GM23248 (cell line): ENCODE measurements at places on chromosomes 1 and 21. TPM values are rescaled to one million over a fixed set of nuclear protein-coding genes. Genes with fewer than 3 reads are reported as not detected.

DNA sequence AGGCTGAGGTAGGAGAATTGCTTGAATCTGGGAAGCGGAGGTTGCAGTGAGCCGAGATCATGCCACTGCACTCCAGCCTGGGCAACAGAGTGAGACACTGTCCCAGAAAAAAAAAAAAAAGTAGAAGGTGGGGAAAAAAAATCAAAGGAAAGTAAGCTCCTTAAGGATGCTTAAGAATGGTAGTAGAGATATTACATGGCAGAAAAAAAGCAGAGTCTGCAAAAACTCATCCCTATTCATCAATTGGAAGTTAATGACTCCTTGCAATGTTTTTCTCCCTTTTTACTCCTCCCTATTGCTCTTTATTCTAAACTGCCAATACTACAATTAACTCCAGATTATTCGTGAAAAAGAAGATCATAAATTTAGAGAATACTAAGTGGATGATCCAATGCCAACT, 23.4 kb downstream of the ENAH start:
- H3K27ac ChIP-seq: no peak overlapping the region
- peaks cover 29% of the 10 kb centered on the region for H3K4me1 ChIP-seq
- H3K4me3 ChIP-seq: no peak overlapping the region
- no peaks in the 10 kb centered on the region for H3K27me3 ChIP-seq
- no peak for DNase-seq

Gene ADORA1
- total RNA-seq: 0.89 and 5.8 TPM in 2 replicates

Gene B4GALT3
- 33.3 and 34.5 TPM in 2 replicates for total RNA-seq

GRCh38 chr1:214391873-214392645, 111.1 kb downstream of the SMYD2 start:
- H3K27me3 ChIP-seq: no peaks in the 10 kb centered on the region
- H3K36me3 ChIP-seq: peaks cover 57% of the 10 kb centered on the region
- H3K4me3 ChIP-seq: no peak overlapping the region
- peaks cover 8% of the 10 kb centered on the region for H3K4me1 ChIP-seq
- H3K27ac ChIP-seq: no peak overlapping the region

GRCh38 chr1:61294930-61295329, 212.6 kb downstream of the NFIA start:
- no peak overlapping the region for H3K4me3 ChIP-seq
- H3K4me1 ChIP-seq: no peaks in the 10 kb centered on the region
- DNase-seq: no peak
- H3K27ac ChIP-seq: no peak overlapping the region
- no peaks in the 10 kb centered on the region for H3K36me3 ChIP-seq
- H3K27me3 ChIP-seq: no peaks in the 10 kb centered on the region

GRCh38 chr1:168964478-168964877, 142.0 kb upstream of the ATP1B1 start:
- H3K4me3 ChIP-seq: no peak overlapping the region
- no peaks in the 10 kb centered on the region for H3K27me3 ChIP-seq
- no peaks in the 10 kb centered on the region for H3K36me3 ChIP-seq
- DNase-seq: no peak
- H3K27ac ChIP-seq: no peak overlapping the region
- H3K4me1 ChIP-seq: no peaks in the 10 kb centered on the region

DNA sequence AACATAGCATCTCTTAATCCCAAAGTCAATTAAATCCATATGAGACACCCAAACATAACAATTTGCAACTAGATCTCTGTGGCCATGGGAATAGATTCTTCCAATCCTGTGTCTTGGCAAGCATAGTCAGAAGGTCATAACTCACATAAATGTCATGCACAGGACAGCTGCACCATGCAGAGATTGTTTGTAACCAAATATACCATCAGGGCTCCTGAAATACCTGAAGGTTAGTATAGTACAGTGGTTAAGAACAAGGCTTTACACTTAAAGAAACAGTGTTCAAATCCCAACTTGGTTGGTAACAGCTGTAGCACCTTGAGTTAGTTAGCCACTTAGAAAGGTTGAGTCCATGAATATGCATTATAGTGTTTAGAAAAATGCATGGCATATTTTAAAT, 82.6 kb upstream of the CCDC190 start:
- no peak overlapping the region for H3K4me3 ChIP-seq
- peaks cover 6% of the 10 kb centered on the region; the same call in 1 of the 2 replicates for H3K4me1 ChIP-seq
- H3K27ac ChIP-seq: no peak overlapping the region
- DNase-seq: no peak
- H3K36me3 ChIP-seq: no peaks in the 10 kb centered on the region

GRCh38 chr1:201486187-201486586, 17.2 kb upstream of the PHLDA3 start:
- peaks cover 40% of the 10 kb centered on the region for H3K4me1 ChIP-seq
- no peak overlapping the region for H3K4me3 ChIP-seq
- peak; percentile 27 for DNase-seq
- no peak overlapping the region for H3K27ac ChIP-seq
- H3K27me3 ChIP-seq: no peaks in the 10 kb centered on the region

DNA sequence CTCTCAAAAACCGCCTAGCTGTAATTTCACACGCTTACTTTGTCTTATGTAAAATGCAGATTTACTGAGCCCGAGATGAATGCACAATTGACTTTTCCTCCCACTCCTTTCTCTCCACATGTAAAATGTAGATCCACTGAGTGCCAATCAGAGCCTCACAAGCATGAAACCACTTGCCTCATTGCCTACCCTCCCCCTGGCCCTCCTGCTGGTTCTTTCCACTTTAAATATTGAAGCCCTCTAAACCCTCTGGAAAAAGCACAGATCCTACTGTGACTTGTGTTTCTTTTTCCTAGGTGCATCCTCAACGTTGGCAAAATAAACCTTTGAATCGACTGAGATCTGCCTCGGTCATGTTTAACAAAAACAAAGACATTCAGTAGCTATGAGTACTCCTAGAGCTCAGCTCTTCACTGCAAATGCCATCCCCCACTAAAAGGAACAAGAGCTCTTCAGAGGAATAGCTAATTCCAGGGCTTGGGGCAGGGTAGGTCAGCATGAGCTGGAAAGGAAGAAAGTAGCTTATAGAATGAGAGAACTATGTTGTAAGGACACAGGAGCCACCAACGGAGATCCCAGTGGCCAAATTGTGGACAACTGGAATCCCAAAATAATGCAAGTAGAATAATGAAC, 365.5 kb upstream of the RUNX1 start:
- H3K27me3 ChIP-seq: no peaks in the 10 kb centered on the region
- no peaks in the 10 kb centered on the region for H3K4me1 ChIP-seq
- DNase-seq: no peak

GRCh38 chr1:101548376-101548775, 311.6 kb downstream of the S1PR1 start:
- DNase-seq: no peak
- H3K4me3 ChIP-seq: no peak overlapping the region
- H3K27me3 ChIP-seq: no peaks in the 10 kb centered on the region
- no peaks in the 10 kb centered on the region for H3K4me1 ChIP-seq
- H3K36me3 ChIP-seq: no peaks in the 10 kb centered on the region
- H3K27ac ChIP-seq: no peak overlapping the region

- H3K27ac ChIP-seq: peak overlapping the region; percentile 91
- H3K4me1 ChIP-seq: peaks cover 26% of the 10 kb centered on the region
- 0 out of 2 replicates have a peak, but pooled peaks cover 8% of the 10 kb centered on the region for H3K36me3 ChIP-seq
- H3K4me3 ChIP-seq: peak overlapping the region; percentile 95
- DNase-seq: peak; percentile 49
Measured at GRCh38 chr1:78003070-78003746, 1.5 kb upstream of the DNAJB4 start.

Gene TTC24
- not detected in 2 replicates for total RNA-seq

Gene GSTM1
- not detected in 2 replicates for total RNA-seq
